ENCODE measurements at places on chromosomes 2 and 18.

GRCh38 chr2:181352158-181352557, 105.0 kb upstream of the ITGA4 start:
- DNase-seq, result no peak

GRCh38 chr2:215107216-215108056, 31.0 kb downstream of the ABCA12 start:
- DNase-seq, result no peak

GRCh38 chr2:220466251-220466691, 838.8 kb downstream of the SLC4A3 start:
- no peak for DNase-seq

DNA sequence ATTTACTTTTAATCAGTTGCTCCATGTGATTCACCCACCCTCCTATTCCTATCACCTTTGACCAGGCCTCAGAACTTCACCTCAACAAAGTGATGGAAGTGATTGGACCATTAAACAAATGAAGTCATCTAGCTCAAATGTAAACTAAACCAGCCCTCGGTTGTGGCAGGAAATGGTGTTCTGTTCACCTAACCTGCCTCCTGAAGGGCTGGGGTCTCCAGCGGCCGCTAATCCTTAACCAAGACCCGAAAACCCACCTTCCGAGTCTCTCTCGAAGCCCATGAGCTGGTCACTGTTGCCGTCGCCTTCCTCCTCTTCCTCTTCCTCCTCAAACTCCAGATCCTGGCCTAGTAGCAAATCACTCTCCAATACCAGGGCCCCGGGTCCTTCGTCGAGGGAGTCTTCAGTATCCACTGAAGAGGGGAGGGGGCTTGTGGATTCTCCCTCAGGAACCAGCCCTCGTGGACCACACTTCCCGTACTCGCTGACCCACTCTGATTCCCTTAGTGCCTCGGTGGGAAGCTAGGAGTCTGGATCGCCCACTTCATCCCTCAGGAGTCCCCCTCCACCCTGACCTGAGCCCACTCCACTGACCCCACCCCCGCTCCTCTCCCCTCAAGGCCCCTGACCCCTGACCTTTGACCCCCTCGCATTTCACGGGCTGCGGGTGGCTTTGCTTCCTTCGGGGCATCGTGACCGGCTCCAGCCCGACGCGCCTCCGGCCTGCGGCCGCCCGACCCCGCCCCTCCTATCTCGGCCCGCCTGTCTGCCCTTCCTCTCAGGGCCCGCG, 503 bp downstream of the ZNF513 start:
- no peak for DNase-seq

DNA sequence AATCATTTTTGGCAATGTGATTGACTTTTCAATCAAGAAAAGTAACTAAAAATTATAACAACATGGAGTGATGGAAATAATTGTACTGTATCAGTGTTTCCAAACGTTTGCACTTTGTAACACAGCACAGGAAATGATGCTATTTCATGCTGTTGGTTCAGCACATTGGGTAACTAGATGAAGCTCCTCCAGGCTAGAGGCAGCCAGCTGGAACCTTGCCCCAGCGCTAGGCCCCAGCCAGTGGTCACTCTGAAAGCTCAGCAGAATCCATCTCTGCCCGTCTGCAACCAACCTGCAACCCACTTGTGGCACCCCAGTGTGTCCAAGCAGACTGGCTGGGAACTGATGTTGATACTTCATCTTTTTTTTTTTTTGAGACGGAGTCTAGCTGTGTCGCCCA, 15.3 kb downstream of the UNC50 start:
- DNase-seq, result no peak

- DNase-seq, result no peak
Measured at GRCh38 chr2:190126798-190127197, 64.3 kb upstream of the MSTN start.

Data from HuH-7.5 (cell line).